ENCODE measurements at places on chromosomes 2 and 18.

GRCh38 chr2:199704358-199705238, 146.4 kb downstream of the FTCDNL1 start:
- DNase-seq = no peak

DNA sequence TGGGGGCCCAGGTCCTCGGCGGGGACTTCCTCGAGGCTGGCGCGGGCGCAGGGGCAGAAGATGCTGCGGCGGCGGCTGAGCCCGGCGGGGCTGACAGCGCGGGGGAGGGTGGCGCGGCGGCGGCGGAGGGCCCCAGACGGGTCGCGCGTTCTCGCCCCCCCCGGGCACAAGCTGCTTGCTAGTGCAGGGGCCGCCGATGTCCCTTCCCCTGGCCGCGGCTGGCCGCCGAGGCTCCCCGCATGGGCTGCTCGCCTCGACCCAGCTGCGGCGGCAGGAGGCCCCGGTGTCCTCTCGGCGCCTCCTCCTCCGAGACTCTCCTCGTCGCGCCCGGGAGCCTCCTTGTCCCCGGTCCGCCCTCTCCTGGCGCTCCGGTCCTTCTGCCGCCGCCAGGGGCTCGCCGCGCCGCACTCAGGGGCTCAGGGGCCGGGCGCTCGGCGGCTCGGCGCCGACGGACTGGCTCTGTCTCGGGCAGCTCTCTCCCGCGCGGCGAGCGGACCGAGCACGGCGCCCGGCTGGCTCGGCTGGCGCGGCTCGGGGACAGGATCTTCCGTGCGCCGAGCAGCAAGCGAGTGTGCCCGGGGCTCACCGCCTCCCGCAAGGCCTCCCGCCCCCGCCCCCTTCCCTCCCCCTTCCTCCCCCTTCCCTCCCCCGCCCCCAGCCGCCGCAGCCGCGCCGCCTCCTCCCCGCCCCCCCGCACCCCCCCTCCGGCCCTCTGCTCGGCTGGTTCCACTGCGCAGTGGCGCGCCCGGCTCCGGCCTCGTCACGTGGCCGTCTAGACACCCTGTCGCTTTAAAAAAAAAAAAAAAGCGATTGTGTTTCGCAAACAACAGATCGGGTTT, 902 bp upstream of the SMAD7 start:
- DNase-seq = no peak

GRCh38 chr2:28664120-28664842, 87.3 kb upstream of the PPP1CB start:
- no peak for DNase-seq

DNA sequence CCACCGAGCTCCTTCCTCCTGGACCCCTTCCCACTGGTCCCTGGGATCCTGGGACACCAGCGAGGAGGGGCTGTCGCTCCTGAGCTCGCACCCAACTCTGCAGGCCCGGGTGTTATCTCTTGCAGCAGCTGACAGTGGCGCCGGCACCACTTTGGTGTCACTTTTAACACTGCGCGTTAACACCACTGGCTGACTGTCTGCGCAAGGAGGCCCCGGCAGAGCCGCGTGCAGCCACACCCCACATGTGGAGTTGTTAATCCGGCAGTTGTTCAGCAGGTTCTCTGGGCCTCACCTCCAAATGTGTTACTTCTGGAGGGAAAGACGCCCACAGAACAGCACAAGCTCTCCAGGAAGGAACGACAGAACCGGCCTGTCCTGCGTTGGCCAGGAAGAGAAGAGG, 155.0 kb upstream of the GLI2 start:
- no peak for DNase-seq

DNA sequence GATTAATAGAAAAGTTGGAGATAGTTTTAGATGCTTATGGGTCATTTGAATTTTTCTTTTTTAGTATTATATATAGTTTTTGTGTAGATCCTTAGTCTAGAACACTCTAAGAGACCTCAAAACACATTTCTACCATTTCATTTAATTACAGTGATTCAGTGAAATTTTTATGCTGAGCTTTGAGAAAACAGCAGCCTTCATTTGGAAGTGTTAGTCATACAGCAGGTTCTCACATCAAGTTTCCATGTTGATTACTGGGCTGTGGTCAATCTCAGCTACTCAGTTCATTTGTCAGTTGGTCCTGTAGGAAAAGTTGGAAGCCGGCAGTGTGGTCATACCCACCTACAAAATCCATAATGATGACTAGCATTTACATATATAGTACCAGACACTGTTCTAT, 37.9 kb downstream of the MAP3K19 start:
- DNase-seq = no peak

DNA sequence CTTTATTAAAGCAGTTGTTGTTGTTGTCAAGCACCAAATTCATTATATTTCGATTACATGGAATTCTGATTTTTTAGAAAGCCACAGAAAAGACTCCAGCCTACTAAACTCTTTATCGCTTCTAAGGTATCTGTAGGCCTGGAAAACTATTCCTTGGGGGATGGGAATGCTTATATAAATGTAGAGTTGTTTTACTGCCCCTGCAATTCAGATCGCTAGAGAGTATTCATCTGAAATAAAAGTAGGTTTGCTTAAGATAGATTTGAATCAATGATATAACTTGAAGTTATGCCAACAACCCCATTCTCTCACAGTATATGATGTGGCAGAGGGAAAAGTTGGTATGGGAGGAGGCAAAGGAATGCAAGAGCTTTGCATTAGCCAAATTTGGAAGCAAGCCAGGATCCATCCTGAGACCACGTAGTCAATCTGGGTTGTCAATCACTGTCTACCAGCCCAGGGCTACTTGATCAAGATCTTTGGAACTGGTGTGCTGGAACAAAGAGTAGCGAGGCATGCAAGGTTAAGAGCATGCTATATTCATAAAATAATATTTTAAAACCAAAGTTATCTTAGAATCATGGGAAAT, 95.9 kb downstream of the LYPD6B start:
- no peak for DNase-seq

- DNase-seq = peak; percentile 47
Measured at GRCh38 chr2:61426267-61426897, 44.5 kb downstream of the USP34 start.

DNA sequence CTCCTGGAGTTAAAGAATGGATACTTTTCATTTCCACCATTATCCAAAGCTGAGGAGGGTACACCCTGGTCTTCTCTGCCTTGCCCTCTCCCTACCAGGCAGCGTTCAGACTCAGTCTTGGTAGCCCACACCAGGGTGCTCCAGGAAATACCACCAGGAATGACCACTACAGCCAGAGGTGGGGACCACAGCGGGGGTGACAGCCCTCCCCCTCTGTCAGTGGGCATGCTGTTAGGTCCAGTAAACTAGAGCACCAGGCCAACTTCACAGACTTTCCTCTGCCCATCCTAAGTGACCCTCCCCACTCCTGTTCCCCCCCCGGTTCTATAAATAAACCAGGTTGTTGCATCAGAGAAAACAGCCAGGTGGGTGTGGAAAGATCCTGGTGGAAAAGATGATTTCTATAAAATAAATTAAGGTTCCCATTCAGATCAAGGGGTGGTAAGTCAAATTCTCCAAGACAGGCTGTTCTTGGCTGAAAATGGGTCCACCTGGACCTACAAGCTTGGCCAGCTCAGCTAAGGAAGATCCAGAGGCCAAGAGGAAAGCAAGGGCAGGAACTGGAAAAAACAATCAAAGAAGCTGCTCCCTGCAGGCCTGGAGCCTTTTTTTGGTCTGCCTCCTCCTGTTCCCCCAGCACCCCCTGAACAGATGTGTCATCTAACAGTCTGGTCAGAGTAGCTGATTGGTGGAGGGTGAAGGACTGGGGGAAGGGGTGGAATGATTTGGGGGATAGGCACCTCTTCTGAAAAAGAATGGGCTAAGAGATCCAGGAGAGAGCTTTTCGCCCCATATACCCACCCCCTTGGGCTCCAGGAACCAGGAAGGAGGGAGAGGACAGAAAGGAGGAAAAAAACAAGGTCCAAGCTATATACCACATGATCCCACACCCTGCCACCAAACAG, 2.3 kb downstream of the RAB11FIP5 start:
- DNase-seq = no peak

DNA sequence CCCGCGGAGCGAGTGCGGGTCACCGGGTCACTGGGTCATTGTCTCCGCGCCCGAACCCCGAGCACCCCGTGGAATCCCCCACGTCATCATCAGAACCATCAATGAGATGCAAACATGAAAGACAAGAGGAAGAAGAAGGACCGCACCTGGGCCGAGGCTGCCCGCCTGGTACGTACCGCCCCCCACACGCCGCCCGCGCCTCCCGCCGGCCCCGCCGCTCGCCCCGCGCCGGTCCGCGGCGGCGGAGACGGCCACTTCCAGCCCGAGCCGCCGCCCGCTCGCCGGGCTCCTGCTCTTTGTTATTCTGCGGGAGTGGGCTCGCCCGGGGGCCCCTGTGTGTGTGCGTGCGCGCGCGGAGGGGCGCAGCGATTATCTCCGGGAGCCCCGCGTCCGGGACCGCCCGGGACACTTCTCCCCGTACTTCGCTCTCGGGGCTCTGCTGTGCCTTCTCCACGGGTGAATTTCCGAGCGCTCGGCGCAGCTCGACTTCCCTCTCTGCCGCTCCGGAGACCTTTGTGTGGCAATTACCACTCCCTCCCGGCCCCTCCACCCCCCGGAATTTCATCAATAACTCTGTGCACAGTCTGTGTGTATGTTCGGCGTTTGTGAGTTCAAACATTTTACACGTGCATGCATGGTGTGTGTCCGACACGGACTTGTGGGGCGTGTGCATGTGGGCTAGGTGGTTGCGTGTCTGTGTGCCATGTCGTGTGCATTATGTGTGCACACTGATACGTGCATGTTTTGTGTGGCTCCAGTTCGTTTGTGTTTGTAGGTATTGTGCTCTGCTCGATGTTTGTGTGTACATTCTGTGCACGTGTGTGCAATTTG, 714 bp downstream of the ASXL3 start:
- DNase-seq = no peak

- no peak for DNase-seq
Measured at GRCh38 chr18:45066210-45066609, 385.5 kb downstream of the SETBP1 start.

GRCh38 chr2:51093016-51093415, 61.1 kb upstream of the NRXN1 start:
- DNase-seq = no peak

All from stimulated activated CD4-positive, alpha-beta T cell treated with anti-CD3 and anti-CD28 coated beads, Interleukin-1b, Interleukin-23, amount 100 ng/mL, for 24 hours (primary cell).